Cardiac muscle cell (in vitro differentiated cells and primary cell): ENCODE measurements at places on chromosomes 3 and 15. TPM values are rescaled to one million over a fixed set of nuclear protein-coding genes. Genes with fewer than 3 reads are reported as not detected.

DNA sequence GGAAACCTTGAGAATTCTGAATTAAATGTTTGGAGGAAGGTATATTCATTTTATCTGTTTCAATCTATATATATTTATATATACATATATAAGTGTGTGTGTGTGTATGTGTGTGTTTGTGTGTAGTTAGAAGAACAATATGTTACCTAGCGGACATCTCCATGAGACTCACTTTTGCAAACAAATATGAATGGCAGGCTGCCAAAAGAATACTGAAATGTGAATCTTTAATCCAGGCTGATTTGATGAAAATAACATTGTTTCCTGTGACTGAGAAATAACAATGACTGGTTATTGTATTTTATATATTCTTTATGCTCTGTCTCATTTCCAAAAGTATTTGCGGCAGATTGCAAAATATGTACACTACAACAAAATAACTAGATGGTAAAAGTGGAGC, 255.5 kb upstream of the TGFBR2 start:
- H3K27me3 ChIP-seq: no peaks in the 10 kb centered on the region
- H3K4me3 ChIP-seq: no peak overlapping the region
- H3K27ac ChIP-seq: no peak overlapping the region
- peaks cover 18% of the 10 kb centered on the region for H3K4me1 ChIP-seq
- H3K36me3 ChIP-seq: no peaks in the 10 kb centered on the region

DNA sequence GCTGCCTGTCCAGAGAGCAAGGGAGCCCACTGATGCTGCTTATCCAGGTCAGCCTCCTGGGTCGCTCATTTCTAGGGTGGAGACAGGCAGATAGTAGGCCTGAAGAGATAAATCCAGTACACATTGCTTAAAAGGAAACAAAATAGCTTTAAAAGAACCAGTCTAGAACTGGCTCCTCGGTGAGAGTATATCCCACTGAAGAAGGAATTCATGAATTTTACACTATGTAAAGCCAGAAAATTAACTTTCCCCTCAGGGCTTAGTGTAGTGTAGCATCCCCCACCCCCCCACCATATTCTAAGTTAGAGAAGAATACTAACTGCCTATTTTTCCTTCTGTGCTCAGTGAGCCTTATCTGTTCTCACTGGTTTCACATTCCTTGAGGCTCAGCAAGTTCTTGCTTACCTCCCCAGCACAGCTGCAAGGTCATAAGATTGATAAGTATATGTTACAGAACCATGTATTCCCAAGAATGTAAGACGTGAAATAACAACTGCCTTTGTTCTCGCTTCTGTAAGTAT, 30.5 kb upstream of the NOX5 start:
- peak overlapping the region; percentile 37 for H3K27ac ChIP-seq
- peaks cover 37% of the 10 kb centered on the region for H3K4me1 ChIP-seq
- H3K4me3 ChIP-seq: no peak overlapping the region
- H3K27me3 ChIP-seq: no peaks in the 10 kb centered on the region

GRCh38 chr3:37287776-37288175, 113.4 kb upstream of the LRRFIP2 start:
- no peak for DNase-seq
- no peak overlapping the region for H3K27ac ChIP-seq
- H3K4me3 ChIP-seq: no peak overlapping the region
- peaks cover 18% of the 10 kb centered on the region for H3K36me3 ChIP-seq
- H3K4me1 ChIP-seq: no peaks in the 10 kb centered on the region
- no peaks in the 10 kb centered on the region for H3K27me3 ChIP-seq

- peaks cover 12% of the 10 kb centered on the region for H3K4me1 ChIP-seq
- no peak for DNase-seq
- H3K27ac ChIP-seq: no peak overlapping the region
- no peak overlapping the region for H3K4me3 ChIP-seq
Measured at GRCh38 chr15:60390871-60391501, 6.8 kb downstream of the ANXA2 start.

DNA sequence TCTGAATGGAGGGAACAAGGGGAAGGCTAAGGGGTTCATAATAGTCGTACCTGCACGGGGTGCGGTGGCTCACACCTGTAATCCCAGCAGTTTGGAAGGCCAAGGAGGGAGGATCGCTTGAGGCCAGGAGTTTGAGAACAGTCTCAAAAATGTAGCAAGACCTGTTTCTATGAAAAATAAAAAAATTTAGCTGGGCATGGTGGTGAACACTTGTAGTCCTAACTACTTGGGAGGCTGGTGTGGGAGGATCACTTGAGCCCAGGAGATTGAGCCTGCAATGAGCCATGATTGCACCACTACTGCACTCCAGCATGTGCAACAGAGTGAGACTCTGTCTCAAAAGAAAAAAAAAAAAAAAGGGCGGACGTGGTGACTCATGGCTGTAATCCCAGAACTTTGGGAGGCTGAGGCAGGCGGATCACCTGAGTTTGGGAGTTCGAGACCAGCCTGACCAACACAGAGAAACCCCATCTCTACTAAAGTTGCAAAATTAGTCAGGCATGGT, 17.9 kb upstream of the HDAC11 start:
- H3K27ac ChIP-seq: peak overlapping the region; percentile 43
- peaks cover 38% of the 10 kb centered on the region for H3K4me1 ChIP-seq
- no peaks in the 10 kb centered on the region for H3K27me3 ChIP-seq
- H3K4me3 ChIP-seq: no peak overlapping the region
- H3K36me3 ChIP-seq: no peaks in the 10 kb centered on the region

The CCDC54 gene
- not detected in 2 replicates for total RNA-seq

The CD86 gene
- total RNA-seq: not detected in 2 replicates

The AADACL2 gene
- total RNA-seq: not detected in 2 replicates

The RTP4 gene
- not detected in 2 replicates for total RNA-seq

DNA sequence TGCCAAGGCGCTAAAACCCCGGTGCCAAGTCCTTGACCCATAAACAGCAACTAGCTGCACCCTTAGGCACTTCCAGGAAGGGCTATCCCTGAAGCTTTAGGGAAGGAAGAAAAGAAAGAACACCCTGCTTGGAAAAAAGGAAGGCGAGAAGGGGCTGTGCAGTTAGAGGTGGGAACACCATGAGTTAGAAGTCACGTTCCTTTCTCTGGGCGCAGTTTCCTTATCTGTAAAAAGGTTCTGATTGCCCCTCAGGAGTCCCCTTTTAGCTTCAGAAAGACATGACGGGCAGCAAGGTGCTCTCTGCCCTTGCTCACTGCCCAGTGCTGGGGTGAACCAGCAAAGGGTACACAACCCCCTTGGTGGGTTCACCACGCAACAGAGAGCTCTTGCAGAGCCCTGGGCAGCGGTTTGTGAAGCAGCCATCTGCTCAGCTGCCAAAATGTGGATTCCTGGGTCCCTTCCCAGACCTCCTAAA, 798 bp downstream of the GCHFR start:
- H3K27ac ChIP-seq: peak overlapping the region; percentile 77
- H3K4me3 ChIP-seq: peak overlapping the region; percentile 51
- H3K27me3 ChIP-seq: no peaks in the 10 kb centered on the region
- no peaks in the 10 kb centered on the region for H3K36me3 ChIP-seq
- peaks cover 3% of the 10 kb centered on the region for H3K4me1 ChIP-seq

DNA sequence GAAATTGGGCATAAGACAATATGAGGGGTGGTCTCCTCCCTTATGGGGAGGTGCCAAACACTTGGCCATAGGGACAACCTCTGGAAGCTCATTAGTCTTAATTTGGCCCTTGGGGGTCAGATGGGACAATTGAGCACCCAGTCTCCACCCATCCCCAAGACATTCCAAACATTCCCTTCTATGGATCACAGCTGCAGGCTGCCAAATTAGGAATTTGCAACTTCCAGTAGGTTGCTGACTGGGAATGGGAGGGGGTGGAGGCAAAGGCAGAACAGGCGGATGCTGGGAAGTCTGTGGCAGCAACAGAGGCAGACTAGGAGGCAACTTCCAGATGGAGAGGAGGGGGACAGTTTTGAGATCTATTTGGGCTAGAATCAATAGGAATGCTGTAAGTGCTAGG, 1.4 kb upstream of the PDHB start:
- peak overlapping the region; percentile 97 for H3K27ac ChIP-seq
- peak; percentile 56 for DNase-seq
- H3K27me3 ChIP-seq: no peaks in the 10 kb centered on the region
- H3K4me1 ChIP-seq: peaks cover 6% of the 10 kb centered on the region
- peaks cover 19% of the 10 kb centered on the region for H3K36me3 ChIP-seq
- no peak overlapping the region for H3K4me3 ChIP-seq

- H3K4me3 ChIP-seq: no peak overlapping the region
- peaks cover 25% of the 10 kb centered on the region for H3K36me3 ChIP-seq
- H3K4me1 ChIP-seq: no peaks in the 10 kb centered on the region
Measured at GRCh38 chr3:194658477-194659242, 13.3 kb downstream of the LSG1 start.

The LRRN1 gene
- total RNA-seq: 0.85 and 3.0 TPM in 2 replicates

The RYR3 gene
- total RNA-seq: 0.39 and 0.42 TPM in 2 replicates

DNA sequence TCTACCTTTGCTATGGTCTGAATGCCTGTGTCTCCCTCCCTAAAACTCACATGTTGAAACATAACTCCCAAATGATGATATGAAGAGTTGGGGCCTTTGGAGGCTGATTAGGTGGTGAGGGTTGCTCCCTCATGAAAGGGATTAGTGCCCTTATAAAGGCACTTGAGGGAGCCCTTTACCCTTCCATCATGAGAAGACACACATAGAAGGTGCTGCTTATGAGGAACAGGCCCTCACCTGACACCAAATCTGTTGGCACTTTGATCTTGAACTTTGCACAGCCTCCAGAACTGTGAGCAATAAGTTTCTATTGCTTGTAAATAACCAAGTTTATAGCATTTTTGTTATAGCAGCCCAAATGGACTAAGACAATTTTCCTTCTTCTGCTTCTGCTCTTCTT, 76.2 kb upstream of the ADAMTS9 start:
- no peak overlapping the region for H3K27ac ChIP-seq
- peaks cover 45% of the 10 kb centered on the region for H3K4me1 ChIP-seq
- no peaks in the 10 kb centered on the region for H3K36me3 ChIP-seq
- H3K27me3 ChIP-seq: no peaks in the 10 kb centered on the region
- H3K4me3 ChIP-seq: no peak overlapping the region

DNA sequence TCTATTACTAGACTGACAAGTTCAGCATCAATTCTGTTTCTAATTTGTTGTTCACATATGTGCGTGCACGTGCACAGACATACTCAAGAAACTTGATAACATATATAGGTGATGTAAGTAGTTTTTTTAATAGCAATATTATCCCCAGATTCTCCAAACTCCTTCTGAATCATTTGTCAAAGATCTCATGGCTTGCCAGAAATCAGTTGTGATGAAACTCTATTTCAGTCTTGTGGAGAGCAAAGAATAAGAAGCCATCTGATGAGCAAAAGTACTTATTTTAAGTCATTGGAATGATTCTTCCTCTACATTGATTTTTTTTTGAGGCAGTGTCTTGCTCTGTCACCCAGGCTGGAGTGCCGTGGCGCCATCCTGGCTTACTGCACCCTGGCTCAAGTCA, 167.0 kb upstream of the TBL1XR1 start:
- no peak overlapping the region for H3K4me3 ChIP-seq
- no peak for DNase-seq
- peaks cover 4% of the 10 kb centered on the region for H3K4me1 ChIP-seq
- H3K27me3 ChIP-seq: no peaks in the 10 kb centered on the region
- H3K27ac ChIP-seq: no peak overlapping the region

- H3K4me3 ChIP-seq: no peak overlapping the region
- H3K36me3 ChIP-seq: no peaks in the 10 kb centered on the region
- H3K4me1 ChIP-seq: peaks cover under 1% of the 10 kb centered on the region
- H3K27ac ChIP-seq: no peak overlapping the region
Measured at GRCh38 chr15:90540768-90541167, 11.0 kb downstream of the CRTC3 start.

DNA sequence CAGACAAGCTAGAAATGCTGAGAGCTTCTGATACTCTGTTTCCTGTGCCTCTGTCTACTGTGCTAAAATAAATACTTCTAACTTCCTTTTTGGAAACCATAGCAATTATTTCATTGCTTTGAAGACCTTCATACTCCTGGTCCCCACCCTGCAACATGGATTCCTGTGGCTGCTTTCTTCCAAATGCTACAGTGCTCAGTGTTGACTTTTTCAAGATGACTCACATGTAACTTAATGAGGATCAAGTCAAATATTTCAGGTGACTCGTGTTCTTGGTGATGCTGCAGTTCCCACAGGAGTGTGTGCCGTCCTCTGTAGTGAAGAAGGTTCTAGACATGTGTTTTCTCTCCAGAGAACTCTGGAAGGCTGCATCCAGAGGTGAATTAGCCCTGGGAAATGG, 288.6 kb downstream of the CLSTN2 start:
- H3K27ac ChIP-seq: no peak overlapping the region
- DNase-seq: no peak
- H3K27me3 ChIP-seq: no peaks in the 10 kb centered on the region

The CKMT1B gene
- 1.5 and 3.8 TPM in 2 replicates for total RNA-seq

DNA sequence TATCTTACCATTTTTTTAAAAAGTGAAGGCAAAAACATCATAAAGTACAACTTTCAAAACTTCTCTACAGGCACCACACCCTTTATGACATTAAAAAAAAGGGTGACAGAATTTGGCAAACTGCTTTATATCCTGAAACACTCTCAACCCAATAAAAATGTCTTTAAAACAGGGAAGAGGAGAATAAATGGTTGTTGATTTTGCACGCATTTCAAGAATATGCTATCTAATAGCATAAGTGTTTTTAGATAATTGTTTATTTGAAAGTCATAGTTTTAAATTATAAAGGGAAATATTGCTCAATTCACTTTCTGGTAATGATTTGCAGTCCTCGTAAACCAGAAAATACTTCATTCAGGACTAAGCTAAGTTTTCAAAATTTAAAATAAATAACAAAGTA, 1.7 kb upstream of the PCOLCE2 start:
- DNase-seq: no peak
- peaks cover 13% of the 10 kb centered on the region for H3K27me3 ChIP-seq
- H3K36me3 ChIP-seq: no peaks in the 10 kb centered on the region
- no peak overlapping the region for H3K27ac ChIP-seq
- H3K4me1 ChIP-seq: no peaks in the 10 kb centered on the region

DNA sequence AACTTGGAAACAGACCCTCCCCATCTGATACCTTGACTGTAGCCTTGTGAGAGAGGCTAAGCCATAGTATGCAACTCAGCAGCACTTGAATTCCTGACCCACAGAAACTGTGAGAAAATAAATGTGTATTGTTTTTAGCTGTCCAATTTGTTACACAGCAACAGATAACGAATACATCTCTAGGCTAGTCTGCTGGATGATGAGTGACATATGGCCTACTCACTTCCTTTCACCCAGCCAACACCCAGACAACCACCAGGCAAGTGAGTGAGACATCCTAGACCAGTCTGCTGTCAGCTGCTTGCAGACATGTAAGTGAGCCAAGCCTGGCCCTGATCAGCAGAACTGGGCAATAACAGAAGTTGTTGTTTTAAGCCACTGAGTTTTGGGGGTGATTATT, 19.2 kb upstream of the SMAD6 start:
- no peaks in the 10 kb centered on the region for H3K36me3 ChIP-seq
- H3K27ac ChIP-seq: no peak overlapping the region
- DNase-seq: no peak
- H3K27me3 ChIP-seq: no peaks in the 10 kb centered on the region
- peaks cover 32% of the 10 kb centered on the region for H3K4me1 ChIP-seq

The HRH1 gene
- total RNA-seq: not detected in 2 replicates

GRCh38 chr15:85687329-85687728, 107.4 kb downstream of the KLHL25 start:
- peak overlapping the region; percentile 8 for H3K27ac ChIP-seq
- peaks cover 27% of the 10 kb centered on the region for H3K36me3 ChIP-seq
- DNase-seq: no peak
- no peaks in the 10 kb centered on the region for H3K27me3 ChIP-seq
- H3K4me1 ChIP-seq: peaks cover 33% of the 10 kb centered on the region
